ENCODE measurements at places on chromosomes 4 and X.

GRCh38 chrX:118740276-118740889, 13.0 kb downstream of the IL13RA1 start:
- DNase-seq: no peak

- DNase-seq: no peak
Observed at GRCh38 chr4:21948347-21949072, at the start of gene KCNIP4. KCNIP4 (minus strand) TSS chr4:21948772.

- no peak for DNase-seq
Observed at GRCh38 chrX:54891573-54891972, 29.1 kb upstream of the TRO start.

- no peak for DNase-seq
Observed at GRCh38 chr4:149708513-149709130, 107.0 kb downstream of the IQCM start.

DNA sequence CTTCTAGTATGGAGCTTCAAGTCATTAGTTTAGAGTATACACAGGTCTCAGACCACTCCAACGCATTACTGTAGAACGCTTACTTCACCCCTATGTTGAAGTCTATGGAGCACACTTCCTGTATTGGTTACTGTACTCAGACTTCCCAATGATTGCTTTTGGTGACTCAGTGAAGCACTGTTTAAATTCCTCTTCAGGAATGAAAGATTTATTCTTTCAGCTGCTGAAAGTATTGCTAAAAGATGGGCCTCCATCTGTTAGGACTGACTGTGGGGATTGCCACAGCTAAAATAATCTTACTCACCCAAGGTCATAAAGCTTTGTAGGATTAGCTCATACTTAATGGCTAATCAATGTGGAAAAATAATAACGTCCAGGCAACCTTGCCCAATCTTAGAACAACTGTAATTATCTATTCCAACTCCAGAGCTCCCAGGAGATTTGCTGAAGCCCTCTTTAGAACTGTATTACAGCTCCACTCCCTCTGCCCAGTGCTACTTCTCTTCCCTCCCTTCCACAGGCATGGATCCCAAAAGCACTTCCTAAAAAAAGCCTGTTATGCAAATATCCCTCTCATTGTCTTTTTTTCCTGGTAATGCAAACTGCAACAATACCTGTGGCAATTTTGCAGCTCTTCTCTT, 281.9 kb upstream of the HS3ST1 start:
- DNase-seq: no peak

GRCh38 chr4:13396161-13396560, 88.0 kb downstream of the RAB28 start:
- DNase-seq: no peak

GRCh38 chr4:20403290-20403689, 151.6 kb downstream of the SLIT2 start:
- DNase-seq: no peak
